GM23338 (cell line): ENCODE measurements at places on chromosomes 7 and 10. TPM values are rescaled to one million over a fixed set of nuclear protein-coding genes. Genes with fewer than 3 reads are reported as not detected.
A peak's percentile ranks its signal among the peaks of the same experiment; 100 is the strongest.

GRCh38 chr7:135159359-135160085 lies 11.0 kb downstream of the CYREN start:
- H3K27ac ChIP-seq = no peak overlapping the region
- no peaks in the 10 kb centered on the region for H3K27me3 ChIP-seq
- H3K4me3 ChIP-seq = no peak overlapping the region
- peaks cover 23% of the 10 kb centered on the region for H3K4me1 ChIP-seq
- no peak for DNase-seq

DNA sequence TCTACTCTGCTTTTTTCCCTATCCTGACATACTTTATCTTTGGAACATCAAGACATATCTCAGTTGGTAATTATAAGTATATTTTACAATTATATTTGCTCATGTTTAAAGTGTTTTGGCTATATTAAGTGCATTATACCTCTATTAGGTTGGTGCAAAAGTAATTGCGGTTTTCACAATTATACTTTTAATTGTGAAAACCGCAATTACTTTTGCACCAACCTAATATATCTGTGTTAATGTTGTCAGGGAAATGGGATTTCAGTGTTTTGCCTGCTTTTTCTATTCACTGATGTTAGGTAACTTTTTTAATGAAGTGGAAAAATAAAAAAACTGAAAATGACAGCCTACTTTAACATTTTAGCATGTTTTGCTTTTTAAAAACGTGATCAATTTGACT lies 11.6 kb downstream of the SLC26A4 start:
- no peaks in the 10 kb centered on the region for H3K27me3 ChIP-seq
- no peak overlapping the region for H3K4me3 ChIP-seq
- no peak overlapping the region for H3K27ac ChIP-seq
- no peaks in the 10 kb centered on the region for H3K36me3 ChIP-seq
- peaks cover 6% of the 10 kb centered on the region for H3K4me1 ChIP-seq

- H3K4me1 ChIP-seq = no peaks in the 10 kb centered on the region
- no peak overlapping the region for H3K27ac ChIP-seq
- DNase-seq = peak; percentile 51
- H3K27me3 ChIP-seq = no peaks in the 10 kb centered on the region
- H3K36me3 ChIP-seq = peaks cover 11% of the 10 kb centered on the region
Observed at GRCh38 chr7:30062587-30062986, 34.4 kb downstream of the PLEKHA8 start.

GRCh38 chr10:113982296-113982695 lies 61.4 kb upstream of the ADRB1 start:
- H3K4me1 ChIP-seq = no peaks in the 10 kb centered on the region
- H3K36me3 ChIP-seq = no peaks in the 10 kb centered on the region
- H3K27me3 ChIP-seq = no peaks in the 10 kb centered on the region
- no peak for DNase-seq
- no peak overlapping the region for H3K4me3 ChIP-seq

DNA sequence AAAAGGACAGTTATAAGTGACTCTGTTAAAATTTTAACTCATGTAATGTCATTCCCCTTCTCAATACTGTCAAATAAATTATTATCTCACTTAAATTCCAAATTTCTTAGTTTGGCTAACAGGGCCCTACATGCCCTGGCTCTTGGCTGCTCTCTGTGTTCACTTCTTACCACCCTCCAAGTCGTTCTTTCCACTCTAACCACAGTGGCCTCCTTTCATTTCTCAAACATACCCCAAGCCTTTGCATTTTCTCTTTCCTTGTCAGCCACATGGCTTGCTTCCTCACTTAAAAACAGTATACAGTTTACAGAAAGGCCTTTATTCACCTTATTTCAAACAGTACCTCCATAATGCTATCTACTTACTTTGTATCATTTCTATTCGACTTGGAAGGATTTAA lies 737.1 kb upstream of the ZWINT start:
- H3K27ac ChIP-seq = no peak overlapping the region
- no peaks in the 10 kb centered on the region; the same call in 1 of the 2 replicates for H3K36me3 ChIP-seq
- H3K4me1 ChIP-seq = peaks cover 12% of the 10 kb centered on the region
- no peak overlapping the region for H3K4me3 ChIP-seq

DNA sequence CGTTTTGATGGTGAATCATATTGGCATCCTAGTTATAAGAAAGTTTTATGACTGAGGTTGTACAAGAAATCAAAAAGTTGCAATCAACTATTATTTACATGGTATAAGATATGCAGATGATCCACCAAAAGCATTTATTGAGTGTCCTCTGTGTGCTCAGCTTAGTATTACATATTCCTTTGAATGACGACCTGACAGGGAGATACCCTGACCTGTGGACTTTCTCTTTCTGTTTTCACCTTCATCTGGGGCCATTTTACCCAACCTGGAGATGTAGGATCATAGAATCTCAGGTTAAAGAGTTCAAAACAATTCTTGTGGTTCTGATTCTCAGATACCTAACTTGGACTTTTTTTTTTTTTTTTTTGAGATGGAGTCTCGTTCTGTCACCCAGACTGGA lies 269.1 kb upstream of the SORCS1 start:
- H3K4me1 ChIP-seq = no peaks in the 10 kb centered on the region
- no peak overlapping the region for H3K4me3 ChIP-seq
- H3K27ac ChIP-seq = no peak overlapping the region
- H3K36me3 ChIP-seq = no peaks in the 10 kb centered on the region

DNA sequence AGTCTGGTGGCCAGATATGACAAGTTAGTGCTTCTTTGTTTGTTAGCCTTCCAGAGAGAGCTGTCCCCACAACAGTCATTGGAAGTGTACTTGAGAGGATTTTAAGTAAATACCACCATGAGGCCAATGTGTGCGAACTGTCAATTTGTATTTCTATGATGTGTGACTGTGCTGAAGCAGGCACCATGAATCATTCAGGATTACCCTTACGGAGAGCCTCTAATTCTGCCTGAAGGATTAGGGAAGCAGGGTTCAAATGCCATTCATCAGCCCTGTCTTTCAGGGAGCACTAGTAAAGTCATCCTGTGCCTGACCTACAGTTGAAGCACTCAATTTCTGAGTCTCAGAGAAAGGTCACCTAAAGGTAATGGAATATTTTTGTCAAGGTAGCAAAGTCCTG lies 109.3 kb downstream of the GATA3 start:
- no peaks in the 10 kb centered on the region for H3K36me3 ChIP-seq
- H3K27me3 ChIP-seq = no peaks in the 10 kb centered on the region
- H3K4me1 ChIP-seq = no peaks in the 10 kb centered on the region
- no peak overlapping the region for H3K4me3 ChIP-seq
- no peak for DNase-seq

- peaks cover 5% of the 10 kb centered on the region; the same call in 1 of the 2 replicates for H3K4me1 ChIP-seq
- H3K27ac ChIP-seq = no peak overlapping the region
- DNase-seq = no peak
- no peaks in the 10 kb centered on the region for H3K27me3 ChIP-seq
- no peaks in the 10 kb centered on the region for H3K36me3 ChIP-seq
- H3K4me3 ChIP-seq = no peak overlapping the region
Observed at GRCh38 chr7:20241194-20241910, 24.2 kb upstream of the MACC1 start.

- no peak for DNase-seq
- H3K27ac ChIP-seq = no peak overlapping the region
- no peaks in the 10 kb centered on the region for H3K27me3 ChIP-seq
- no peak overlapping the region for H3K4me3 ChIP-seq
- no peaks in the 10 kb centered on the region for H3K4me1 ChIP-seq
Observed at GRCh38 chr7:1168422-1168821, 8.4 kb upstream of the ZFAND2A start.

- no peak overlapping the region for H3K27ac ChIP-seq
- H3K4me1 ChIP-seq = no peaks in the 10 kb centered on the region
- no peak overlapping the region for H3K4me3 ChIP-seq
- no peaks in the 10 kb centered on the region for H3K36me3 ChIP-seq
- no peak for DNase-seq
Observed at GRCh38 chr10:4310172-4310571, 515.8 kb upstream of the AKR1E2 start.

Gene NANOS1
- total RNA-seq = 2.9 and 7.8 TPM in 2 replicates
